H54 (cell line): ENCODE measurements at places on chromosomes 3 and 15.
A peak's percentile ranks its signal among the peaks of the same experiment; 100 is the strongest.

DNA sequence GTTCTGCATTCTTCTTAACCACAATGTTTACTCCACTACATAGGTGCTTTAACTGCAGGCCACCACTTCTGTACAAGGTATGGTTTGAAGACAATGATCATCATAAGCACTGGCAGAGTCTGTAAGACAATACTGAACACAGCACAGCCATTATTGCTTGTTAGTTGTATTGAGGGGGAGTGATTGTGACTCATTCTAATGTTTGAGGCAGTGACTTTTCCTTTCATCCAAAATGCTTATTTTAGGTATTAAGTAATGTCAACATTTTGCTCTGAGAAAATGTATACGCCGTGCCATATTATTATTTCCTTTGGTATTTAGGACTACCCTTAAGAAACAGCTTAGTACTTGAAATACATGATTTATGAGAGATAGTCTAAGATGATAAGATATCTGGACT lies 618.2 kb upstream of the ZNF717 start:
- no peak for DNase-seq

DNA sequence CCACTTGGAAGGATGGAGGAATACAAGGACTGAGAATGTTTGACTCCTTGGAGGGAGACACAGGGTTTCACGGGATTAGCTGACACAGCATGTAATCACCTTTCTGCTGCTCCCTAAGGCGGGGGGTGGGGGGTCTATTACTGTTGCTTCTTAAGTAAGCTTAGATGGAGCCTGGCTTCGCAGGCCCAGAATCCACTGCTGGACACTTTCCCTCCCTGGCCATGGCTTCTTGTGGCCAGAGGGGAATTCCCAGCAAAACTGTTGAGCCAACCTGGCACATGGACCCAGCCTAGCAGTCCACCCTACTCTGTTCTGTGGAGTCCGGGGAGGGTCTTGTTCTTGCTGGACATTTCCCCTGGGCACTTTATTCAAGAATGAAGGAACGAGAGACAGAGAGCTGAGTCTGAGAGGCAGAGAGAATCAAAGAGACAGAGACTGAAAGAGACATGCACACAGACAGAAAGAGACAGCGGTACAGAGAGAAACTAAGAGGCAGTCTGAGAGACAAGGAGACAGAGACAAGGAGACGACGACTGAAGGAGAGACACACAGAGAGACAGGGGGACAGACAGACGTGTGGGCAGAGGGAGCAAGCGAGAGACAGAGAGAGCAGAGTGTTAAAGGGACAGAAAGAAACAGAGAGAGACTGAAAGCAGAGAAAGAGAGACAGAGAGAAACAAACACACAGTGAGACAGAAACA lies 55.6 kb upstream of the DLG1 start:
- DNase-seq: no peak

DNA sequence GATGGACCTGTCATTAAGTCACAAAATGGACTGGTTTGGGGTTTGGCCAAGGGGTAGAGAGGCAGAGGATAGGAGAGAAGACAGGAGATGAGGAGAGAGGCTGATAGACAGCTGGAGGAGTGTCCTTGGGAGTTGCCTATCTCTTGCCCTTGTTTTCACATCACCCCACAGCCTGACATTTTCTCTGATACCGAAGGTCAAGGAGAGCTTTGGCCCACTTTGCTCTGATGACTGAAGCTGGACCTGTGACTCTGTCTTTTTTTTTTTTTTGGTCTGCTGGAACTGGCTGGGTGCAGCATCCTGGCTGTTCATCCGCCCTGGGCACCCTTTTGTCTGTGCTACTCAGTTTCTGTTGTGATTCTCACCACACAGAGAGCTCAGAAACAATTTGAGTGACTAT lies 5.1 kb downstream of the GPD1L start:
- no peak for DNase-seq

GRCh38 chr3:6177417-6177816 lies 683.5 kb upstream of the GRM7 start:
- DNase-seq: no peak

GRCh38 chr3:94374439-94375161 lies 311.7 kb downstream of the NSUN3 start:
- DNase-seq: no peak

- DNase-seq: no peak
Observed at GRCh38 chr3:169146866-169147237, 516.7 kb downstream of the MECOM start.

DNA sequence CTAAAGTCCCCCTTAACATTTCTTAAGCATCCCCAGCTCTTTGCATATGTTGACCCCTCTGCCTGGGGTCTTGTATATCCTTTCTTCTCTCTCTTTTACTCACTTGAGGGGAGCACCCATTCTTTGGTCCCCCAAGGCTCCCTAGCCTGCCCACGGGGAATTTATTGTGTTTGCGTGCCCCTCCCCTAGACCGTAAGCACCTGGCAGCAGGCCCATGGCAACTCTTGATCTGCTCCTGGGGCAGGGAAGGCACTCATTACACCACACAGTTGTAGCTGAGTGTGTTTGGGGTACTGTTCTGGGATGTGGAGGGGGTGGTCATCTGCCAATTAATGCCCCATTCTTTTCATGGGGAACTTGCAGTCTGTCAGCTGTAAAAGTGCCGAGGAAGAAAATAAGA lies 27.3 kb upstream of the SMAD6 start:
- DNase-seq: no peak

DNA sequence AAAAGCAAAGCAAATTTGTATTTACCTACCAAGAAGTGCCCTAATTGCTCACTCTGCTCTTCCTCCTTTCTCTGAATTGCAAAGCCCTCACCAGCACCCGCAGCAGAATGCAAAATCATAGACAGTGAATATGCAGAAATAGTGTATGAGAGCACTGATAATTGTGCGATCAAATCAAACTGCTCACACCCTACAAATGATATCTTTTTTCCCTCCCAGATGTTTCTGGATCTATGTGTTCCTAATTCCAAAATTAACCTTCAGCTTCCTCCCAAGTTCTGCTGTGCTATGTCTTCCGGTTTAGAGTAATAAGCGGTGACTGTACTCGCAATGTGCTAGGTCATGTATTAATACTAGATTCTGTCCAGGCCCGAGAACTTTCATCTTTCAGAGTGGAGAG lies 3.4 kb downstream of the GHSR start:
- no peak for DNase-seq

DNA sequence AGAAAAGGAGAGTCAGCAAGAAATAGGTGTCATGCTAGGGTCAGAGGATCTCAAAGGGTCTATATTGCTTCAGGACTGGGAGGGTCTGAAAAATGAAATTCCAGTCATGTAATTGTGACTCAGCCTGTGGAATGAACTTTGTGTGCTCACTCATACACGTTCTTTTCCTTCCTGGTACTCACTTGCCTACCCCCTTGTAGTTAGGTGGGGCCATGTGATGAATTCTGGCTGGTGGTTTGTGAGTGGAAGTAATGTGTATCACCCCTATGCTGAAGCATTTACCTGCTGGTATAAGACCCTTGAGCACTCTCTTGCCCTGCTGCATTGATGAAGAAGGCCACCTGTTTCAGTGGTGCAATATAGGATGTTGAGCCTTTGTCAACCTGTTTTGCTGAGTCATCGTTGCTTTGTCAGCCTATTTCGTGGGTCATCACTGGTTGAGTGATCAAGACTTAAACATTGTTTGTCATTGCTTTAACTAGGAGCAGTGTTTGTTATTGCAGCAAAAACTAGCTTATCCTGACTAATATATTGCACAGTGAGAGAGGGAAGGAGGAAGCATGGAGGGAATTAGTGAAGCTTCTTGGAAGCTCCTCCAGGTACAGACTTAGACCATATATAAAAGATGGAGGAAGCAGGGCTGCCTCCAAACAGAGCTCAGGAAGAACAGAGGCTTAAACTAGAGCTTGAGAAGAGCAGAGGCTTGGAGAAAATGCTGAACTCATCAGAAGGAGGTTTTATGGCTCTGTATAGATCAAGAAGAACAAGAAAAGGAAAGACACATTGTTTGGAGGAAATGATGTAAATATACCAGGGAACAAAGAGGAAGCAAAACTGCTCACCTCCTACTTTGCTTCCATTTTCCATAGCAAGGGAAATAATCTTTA lies 28.9 kb downstream of the TLNRD1 start:
- no peak for DNase-seq

DNA sequence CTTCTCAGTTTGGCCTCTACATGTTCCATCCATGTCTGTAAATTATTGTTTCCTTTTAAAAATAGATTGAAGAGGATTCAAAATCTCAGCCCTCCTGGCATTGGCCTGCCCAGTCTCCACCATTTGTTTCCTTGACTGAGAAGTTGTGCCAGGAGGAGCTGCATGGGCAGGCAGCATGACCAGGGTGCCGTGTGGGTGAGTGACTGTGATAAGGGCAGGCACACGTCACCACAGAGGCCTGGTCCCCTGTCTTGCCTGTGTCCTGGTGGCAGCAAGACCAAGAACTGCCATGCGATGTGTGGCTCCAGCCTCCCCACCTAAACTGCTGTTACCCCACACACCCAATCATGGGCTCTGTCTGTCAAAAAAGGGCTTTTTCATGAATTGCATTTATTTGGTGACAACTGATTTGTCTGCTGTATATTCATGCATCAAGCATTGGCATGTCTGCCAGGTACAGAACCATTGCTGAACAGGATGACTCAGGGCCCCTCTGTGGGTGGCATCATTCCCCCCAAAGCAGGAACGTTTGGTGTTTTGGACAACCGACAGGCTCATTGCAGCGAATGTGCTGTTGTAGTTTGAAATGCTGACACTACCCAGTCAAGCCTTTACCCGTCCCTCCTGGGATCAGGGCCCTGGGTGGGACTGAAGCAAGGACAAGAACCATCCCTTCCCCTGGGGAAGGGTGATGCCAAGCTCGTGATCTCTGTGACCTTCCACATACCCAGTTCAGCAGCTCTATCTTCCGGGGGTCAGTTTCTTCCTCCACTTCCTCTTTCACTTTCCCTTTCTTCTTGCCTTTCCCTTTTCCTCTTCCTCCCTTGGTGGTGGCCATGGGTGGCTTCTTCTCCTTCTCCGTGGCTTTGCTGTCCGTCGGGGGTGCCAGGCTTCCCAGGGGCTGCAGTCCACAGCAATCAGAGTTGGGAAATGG lies 51.6 kb downstream of the TRPM1 start:
- no peak for DNase-seq

GRCh38 chr3:119786409-119786808 lies 4.5 kb downstream of the NR1I2 start:
- DNase-seq: no peak

DNA sequence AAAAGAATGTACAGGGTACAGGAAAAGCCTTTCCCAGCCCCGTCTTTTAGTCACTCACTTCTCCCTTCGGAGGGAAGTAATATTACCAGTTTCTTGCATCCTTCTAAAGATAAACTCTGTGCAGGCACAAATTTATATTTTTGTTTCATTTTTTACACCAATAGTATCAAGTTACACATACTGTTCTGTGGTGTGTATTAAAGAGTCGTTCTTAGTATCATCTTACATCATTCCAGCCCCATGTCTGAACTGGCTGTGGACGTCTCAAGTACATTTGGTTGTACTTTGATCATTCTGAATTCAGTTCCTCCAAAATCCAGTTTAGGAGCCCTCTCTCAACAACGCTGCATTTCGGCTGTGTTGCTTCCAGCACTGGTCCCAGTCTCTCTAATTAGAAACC lies 68.7 kb downstream of the LMLN start:
- no peak for DNase-seq

- DNase-seq: no peak
Observed at GRCh38 chr3:64316971-64317370, 91.7 kb upstream of the PRICKLE2 start.

GRCh38 chr15:94607176-94607654 lies 375.9 kb downstream of the MCTP2 start:
- no peak for DNase-seq

GRCh38 chr3:190269101-190269500 lies 53.1 kb downstream of the CLDN1 start:
- DNase-seq: no peak

GRCh38 chr3:124814620-124815421 lies 72.3 kb downstream of the ITGB5 start:
- no peak for DNase-seq

- no peak for DNase-seq
Observed at GRCh38 chr3:14543446-14543845, 3.3 kb upstream of the GRIP2 start.

- DNase-seq: no peak
Observed at GRCh38 chr3:49053543-49053942, 24.3 kb upstream of the IMPDH2 start.

DNA sequence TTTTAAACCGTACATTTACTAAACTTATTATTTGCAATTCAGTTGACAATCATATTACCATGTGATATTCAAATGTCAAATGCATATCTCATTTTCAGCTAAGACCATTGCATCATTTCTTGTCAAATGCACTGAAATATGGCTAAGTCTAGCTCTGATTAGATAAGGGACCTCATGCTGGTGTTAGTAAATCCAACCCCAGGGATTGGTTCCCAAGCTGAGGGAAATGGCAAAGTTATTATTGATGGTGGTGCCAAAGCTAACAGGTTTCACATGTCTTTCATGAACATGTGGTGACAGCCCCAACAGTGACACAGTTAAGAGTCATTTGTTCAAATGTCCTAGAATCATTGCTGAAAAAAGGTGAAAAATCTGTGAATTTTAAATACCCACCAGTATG lies 641.1 kb downstream of the MECOM start:
- no peak for DNase-seq

DNA sequence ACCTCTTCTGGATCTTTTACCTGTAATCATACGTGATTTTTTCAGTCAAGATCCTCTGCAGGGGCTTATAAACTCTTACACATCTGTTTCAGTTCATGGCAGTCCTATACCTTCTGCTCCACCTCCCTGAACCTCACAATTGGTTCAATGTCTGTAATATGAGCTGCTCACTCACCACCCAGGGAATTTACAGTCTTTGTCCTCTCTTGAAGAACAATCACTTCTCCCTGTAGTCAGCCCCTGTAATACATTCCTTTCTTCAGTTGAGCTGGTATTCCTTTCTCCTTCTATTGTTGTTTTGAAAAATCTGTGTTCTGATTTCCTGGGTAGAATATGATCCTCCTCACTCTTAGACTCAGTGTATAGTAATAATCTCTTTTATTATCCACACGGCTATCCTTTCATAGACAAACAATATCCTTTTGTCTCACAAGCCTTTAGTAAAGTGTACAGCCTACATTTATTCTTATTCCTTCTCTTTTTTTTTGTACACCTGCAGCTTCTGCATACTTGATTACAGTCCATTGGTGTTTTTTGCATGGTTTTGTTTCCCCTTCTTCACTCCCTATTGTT lies 101.8 kb downstream of the NECTIN3 start:
- no peak for DNase-seq

GRCh38 chr3:110791995-110792686 lies 279.5 kb upstream of the NECTIN3 start:
- no peak for DNase-seq

DNA sequence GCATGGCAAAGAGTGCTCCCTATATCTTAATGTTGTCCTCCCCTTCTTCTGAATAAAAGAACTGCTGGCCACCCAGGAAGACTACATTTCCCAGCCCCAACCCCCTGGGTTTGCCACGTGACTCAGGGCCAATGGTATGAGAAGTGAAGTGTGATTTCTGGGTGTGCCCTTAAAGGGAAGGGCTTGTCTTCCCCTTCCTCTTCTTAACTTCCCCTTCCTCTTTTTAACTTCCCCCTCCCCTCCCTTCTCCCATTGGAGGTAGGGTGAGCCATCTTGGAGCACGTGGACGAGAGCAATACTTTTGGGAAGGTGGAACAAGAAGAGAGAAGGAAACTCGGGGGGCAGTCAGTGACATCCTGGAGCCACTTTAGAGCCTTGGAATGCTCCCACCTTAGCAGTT lies 6.8 kb upstream of the KBTBD12 start:
- no peak for DNase-seq

- DNase-seq: no peak
Observed at GRCh38 chr15:47857776-47858167, 140.5 kb downstream of the SEMA6D start.

GRCh38 chr15:78455749-78456148 lies 17.7 kb downstream of the IREB2 start:
- no peak for DNase-seq

GRCh38 chr15:70101459-70102113 lies 3.9 kb upstream of the TLE3 start:
- peak; percentile 52 for DNase-seq
